ENCODE measurements at places on chromosomes 12 and 14.

GRCh38 chr14:105830171-105830570 lies 303.8 kb downstream of the TMEM121 start:
- DNase-seq, result no peak

GRCh38 chr12:32515137-32515873 lies 115.9 kb downstream of the FGD4 start:
- no peak for DNase-seq

DNA sequence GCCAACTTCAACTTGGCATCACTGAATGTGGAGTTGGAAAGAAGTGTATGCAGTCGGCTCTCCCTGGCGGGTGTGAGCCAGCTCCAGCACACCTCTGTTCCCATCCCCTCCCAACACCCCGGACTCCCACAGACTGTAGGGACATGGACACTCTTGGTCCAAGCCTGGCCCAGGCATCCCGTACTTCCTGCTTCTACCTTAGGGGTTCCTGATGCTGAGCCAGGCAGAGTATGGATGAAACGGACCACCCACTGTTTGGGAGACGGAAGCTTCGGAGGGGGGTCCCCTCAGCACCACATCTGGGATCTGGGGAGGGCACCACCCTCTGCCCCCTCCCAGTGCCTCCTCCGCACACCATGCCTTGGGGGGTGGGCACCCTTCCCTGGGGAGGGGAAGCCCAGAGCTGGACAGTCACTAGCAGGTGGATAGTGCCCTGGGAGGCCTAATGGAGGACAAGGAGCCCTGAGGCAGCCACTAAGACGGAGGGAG lies 62.0 kb downstream of the LGMN start:
- DNase-seq, result no peak

DNA sequence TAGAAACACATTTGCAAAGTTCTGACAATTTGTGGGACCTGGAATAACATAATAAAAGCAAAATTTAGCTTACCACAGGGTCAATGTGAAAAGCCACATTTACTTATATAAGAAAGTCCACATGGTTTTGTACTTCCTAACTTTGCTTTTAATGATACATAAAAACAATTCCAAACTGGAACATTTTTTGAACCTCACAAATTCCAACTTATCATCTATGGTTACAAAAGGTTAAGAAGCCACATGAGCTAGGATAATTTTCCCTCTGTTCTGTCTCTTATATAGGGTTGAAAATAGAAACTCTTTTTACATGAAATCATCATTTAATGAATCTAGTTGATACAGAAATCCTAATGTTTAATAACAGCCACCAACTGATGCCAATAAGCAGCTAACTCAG lies 8.9 kb upstream of the RERG start:
- DNase-seq, result no peak

DNA sequence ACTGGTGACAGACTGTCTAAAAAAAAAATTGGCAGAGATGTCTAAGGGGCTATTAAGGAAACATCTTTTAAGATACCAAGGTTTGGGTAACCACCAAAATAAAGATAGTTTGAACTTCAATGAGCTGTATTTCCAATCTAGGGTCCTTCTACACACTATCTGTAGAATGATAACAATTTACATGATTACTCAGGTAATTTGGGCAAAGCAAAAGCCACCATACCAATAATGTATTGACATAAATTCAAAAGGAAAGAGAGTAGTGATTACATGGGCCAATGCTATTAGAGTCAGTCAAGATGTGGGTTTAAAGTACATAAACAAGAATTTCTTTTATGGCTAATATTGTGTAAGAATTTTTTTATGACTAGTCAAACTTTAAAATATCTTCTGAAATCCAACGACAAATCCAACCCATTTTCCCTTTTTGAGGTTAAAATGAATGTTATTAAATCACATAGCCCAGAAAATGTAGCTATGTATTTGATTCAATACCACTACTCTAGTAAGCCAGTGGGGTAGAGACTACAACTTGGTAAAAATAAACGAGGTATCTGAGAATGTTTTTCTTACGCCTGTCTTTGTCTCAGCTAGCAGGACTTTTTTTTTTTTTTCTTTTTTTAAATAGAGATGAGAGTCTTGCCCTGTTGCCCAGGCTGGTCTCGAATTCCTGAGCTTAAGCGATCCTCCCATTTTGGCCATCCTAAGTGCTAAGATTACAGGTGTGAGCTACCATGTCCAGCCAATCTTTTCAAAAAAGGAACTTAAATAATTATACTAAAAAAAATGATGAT lies 10.4 kb downstream of the PNN start:
- DNase-seq, result no peak

GRCh38 chr12:118925407-118925806 lies 55.9 kb upstream of the SRRM4 start:
- no peak for DNase-seq

DNA sequence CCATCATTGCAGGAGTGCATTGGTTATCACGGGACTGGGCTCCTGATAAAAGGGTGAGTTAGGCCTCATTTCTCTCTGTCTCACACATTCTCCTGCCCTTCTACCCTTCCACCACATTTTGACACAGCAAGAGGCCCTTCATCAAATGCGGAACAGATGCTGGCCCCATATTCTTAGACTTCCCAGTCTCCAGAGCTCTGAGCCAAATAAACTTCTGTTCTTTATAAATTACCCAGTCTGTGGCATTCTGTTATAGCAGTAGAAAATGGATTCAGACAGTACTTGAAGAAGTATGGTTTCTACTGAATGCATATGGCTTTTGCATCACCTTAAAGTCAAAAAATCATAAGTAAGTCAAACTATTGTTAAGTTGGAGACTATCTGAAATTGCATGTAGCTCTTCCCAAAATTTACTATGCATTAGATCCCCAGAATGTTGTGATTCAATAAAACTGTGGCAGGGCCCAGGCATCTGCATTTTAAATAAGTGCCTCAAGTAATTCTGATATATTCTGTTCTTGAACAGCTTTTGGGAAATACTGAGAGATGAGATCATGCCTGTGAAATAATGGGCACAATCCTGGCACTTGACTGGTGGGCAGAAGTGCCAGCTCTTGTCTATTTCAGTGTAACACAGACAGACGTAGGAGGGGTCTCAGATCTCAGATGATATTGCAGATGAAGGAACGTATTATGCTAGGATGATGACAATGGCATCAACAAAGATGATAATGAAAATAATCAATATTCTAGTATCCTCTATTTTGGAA lies 68.2 kb downstream of the E2F7 start:
- no peak for DNase-seq
